Caudate nucleus (tissue), 63 donors: ENCODE measurements at places on chromosomes 6 and 20.

GRCh38 chr20:36854348-36855240 lies 21.3 kb upstream of the TLDC2 start:
- no peak for DNase-seq

DNA sequence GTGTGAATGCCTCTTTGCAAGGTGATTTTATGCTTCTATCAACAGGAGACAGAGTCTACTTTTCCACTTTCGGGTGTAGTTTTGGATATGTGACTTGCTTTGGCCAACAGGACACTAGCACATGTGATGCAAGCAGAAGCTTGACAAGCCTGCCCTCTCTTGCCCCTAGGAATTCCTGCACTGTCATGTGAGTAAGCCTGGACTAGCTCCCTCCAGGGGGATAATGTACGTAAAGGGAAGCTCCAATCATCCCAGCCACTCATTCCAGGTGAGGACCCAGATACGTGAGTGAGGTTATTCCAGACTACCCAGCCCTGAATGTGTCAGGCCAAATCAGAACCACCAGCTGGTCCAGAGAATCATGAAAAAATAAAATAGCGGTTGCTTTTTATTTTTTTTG lies 33.3 kb downstream of the BEND3 start:
- DNase-seq: no peak

- DNase-seq: no peak
Observed at GRCh38 chr6:160931378-160932310, 59.9 kb upstream of the MAP3K4 start.

- DNase-seq: peak; percentile 3
Observed at GRCh38 chr6:126307849-126308248, 32.1 kb upstream of the CENPW start.

GRCh38 chr20:50027611-50028105 lies 44.9 kb downstream of the SNAI1 start:
- DNase-seq: peak; percentile 38

GRCh38 chr20:38725931-38726803 lies 1.9 kb downstream of the SLC32A1 start:
- DNase-seq: no peak

- DNase-seq: no peak
Observed at GRCh38 chr6:167559675-167560479, 235.0 kb downstream of the TTLL2 start.

DNA sequence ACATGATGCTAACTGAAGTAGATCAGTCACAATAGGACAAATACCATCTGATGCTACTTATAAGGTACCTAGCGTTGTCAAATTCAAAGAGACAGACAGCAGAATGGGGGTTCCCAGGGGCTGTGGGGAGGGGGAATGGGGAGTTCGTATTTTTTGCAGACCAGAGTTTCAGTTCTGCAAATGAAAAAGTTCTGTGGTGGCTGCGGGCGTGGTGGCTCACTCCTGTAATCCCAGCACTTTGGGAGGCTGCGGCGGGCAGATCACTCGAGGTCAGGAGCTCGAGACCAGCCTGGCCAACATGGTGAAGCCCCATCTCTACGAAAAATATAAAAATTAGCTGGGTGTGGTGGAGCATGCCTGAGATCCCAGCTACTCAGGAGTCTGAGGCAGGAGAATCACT lies 68.1 kb downstream of the SLC22A23 start:
- no peak for DNase-seq

- no peak for DNase-seq
Observed at GRCh38 chr20:10357974-10358373, 76.0 kb downstream of the MKKS start.

DNA sequence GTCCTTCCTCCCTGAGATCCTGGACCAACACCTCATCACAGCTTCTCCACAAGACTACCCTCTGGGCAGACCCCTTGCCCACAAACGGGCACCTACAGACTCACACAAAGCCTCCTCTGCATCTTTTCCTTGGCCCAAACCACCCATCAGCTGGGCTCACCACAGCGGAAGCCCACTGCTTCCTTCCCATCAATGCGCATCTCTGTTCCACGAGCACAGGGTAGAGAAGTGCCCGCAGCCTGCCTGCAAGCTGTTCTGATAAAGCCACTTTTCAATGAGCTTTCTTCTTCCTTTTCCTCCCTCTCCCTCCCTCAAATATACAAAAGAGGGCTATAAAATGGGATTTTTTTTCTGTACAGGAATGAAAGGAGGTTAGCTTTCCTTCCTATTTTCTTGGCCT lies 111.2 kb downstream of the NFATC2 start:
- DNase-seq: no peak

DNA sequence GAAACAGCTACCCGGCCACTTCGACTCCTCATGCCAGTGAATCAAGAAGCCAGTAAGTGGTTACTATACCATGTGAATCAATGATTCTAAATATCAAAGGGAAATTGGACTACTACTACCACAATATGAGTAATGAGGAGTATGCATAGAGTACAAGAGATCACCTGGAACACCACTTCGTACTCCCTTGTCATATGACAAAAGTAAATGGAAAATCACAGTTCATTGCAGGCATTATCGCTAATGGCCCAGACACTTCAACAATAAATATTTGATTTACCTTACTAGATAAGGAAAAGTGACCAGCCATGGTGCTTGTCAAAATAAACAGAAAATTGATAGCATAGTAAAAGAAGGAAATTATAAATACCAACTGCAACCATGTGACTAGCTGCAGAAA lies 73.1 kb downstream of the BMP5 start:
- no peak for DNase-seq

- DNase-seq: no peak
Observed at GRCh38 chr20:55386686-55387085, 618.6 kb downstream of the CBLN4 start.

DNA sequence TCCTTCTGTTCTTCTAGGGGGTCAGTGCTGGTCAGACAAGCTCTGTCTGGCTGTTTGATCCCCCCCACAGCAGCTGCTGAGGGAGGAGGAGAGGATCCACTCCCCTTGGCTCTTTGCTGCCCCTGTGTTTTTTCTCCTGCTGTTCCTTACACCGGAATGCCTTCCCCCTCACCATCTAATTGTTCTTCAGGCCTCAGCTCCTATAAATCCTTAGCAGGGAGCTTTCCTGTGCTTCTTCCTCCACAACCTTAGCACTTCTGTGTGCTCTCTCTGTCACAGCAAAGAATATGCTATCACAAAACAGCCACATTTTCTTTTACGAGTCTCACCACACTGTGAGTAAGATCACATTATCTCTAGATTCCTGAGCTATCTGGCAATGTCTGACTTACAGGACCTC lies 196.6 kb downstream of the OTOR start:
- DNase-seq: no peak

DNA sequence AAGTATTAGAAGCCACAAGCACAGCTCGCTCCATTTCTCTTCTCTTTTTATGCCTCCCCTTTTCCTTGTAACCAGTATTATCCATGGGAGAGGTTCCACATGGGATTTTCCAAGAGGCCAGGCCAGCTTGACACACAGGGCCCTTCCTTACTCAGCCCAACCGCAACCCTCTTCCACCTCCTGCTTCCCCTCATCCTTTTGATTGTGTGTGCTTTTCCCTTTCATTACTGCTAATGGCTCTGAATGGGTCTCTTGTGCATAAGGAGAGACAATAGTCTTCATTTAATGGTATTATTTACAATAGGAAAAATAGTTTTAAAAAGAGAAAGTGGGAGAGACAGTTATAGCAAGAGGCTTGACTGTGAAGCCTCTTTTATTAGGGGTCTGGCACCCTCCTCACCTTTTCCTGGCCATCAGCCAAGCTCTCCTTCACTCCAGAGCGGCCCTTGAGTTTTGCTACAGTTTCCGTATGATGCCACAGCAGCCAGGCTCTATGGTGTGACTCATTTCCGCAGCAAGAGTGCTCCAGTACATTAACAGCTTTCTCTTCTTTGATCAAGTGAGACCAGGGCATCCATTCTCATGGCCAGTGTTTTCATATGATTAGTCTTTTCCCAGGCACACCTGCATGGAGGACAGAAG lies 579.5 kb downstream of the TFAP2B start:
- no peak for DNase-seq

GRCh38 chr6:157597461-157598312 lies 216.7 kb downstream of the ZDHHC14 start:
- no peak for DNase-seq

- no peak for DNase-seq
Observed at GRCh38 chr6:123288649-123289048, 292.6 kb downstream of the CLVS2 start.

DNA sequence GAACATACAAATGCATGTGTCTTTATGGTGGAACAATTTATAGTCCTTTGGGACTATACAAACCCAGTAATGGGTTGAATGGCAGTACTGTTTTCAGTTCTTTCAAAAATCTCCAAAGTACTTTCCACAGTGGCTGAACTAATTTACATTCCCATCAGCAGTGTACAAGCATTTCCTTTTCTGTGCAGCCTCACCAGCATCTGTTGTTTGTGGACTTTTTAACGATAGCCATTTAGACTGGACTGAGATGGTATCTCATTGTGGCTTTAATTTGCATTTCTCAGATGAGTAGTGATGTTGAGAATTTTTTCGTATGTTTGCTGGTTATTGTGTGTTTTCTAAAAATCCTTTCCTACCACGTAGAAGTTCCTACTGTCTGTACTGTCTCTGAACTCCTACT lies 327.2 kb upstream of the ZFP64 start:
- DNase-seq: no peak

DNA sequence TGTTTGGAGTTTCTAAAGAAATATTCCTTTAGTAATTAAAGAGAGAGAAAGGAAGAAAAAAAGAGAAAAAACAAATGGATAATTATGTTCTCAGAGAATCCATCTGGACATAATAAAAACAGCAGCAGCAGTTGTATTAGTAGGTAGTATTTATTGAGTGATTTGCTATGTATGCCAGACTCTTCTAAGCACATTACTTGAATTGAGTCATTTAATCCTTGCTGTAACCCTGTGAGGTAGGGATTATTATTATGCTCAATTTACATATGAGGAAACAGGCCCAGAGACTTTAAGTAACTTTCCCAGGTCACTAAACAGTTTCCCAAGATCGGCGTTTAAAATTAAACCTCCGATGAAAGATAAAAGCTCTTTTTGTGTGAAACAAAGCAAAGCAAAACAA lies 238.8 kb downstream of the TSHZ2 start:
- DNase-seq: no peak
